ENCODE measurements at places on chromosomes 4 and X.

- no peak for DNase-seq
Measured at GRCh38 chr4:44965435-44966095, 239.2 kb upstream of the GNPDA2 start.

GRCh38 chr4:86549163-86549788, 44.8 kb upstream of the PTPN13 start:
- DNase-seq: no peak

DNA sequence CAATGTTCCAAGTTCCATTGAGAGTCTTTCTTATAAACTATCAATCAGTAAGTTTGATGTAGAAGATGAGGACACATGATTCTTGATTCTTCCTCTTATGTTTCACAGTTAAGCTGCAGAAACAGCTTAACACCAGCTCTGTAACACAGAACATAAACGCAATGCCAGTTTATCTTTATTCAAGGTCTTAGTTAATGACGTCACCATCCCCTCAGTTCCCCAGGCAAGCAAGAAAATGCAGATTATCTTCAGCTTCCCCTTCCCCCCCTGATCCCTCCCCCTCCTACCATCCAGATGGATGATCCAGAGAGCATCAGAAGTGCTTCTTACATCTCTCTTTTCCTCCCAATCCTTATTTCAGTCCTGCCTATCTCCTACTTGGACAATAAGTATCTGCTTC, 4.4 kb upstream of the SH3RF1 start:
- DNase-seq: no peak

- DNase-seq: no peak
Measured at GRCh38 chr4:46933686-46934085, 24.6 kb upstream of the COX7B2 start.

- no peak for DNase-seq
Measured at GRCh38 chr4:103201724-103202123, 3.6 kb upstream of the CENPE start.

GRCh38 chr4:121306931-121307330, 73.9 kb downstream of the QRFPR start:
- no peak for DNase-seq

DNA sequence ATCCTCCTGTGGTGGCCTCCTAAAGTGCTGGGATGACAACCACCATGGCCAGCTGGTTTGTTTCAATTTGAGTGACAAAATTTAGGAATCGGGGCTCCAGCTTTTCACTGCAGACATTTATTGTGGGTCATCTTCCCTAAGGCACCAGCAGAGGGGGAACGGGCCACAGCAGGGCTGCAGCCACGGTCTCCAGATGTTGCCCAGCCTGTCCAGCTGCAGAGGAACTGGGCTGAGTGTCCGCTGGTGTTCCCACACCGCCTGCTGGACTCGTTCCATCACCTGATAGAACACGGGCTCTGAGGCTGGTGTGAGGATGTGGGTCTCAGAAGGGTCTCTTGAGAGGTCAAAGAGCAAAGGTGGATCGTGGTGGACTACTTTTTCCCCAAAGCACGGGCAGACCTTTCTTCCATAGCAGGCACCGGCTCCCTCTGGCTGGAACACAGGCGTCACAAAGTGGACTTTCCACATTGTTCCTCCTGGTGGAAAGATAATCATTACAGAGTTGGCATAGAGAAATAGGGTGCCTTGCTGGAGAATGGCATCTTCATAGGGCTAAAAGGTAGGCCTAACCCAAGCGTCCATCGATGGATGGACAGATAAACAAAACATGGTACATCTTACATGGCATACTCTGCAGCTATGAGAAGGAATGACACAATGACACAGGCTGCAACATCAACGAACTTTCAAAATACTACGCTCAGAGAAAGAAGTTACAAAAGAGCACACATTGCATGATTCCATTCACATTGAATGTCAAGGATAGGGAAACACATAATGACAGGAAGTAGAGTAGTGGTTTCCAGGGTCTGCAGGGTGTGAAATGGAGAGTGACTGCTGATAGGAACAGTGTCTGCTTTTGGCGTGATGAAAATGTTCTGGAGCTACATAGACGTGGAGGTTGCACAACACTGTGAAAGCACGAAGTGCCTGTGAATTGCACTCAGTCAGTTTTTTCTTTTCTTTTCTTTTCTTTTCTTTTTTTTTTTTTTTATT, 5.9 kb upstream of the ARSD start:
- DNase-seq: no peak

DNA sequence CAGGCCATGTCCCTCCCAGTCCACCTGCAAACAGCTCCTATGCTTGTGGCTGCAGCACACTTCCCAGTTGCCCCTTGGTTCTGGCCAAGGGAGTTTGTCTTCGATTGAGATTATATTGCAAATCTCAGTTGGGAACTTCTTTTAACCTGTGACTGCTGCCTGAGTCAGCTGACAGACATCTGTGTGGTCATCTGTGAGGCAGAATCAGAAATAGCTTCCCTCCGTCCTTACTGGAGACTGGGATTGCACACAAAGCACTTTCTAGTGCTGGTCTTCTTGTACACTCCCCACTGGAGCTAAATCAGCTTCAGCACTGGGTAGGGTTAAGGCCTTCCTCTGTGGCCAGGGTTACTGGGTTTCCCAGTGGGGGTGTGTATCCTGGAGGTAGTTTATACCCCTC, 34.3 kb downstream of the ZNF330 start:
- no peak for DNase-seq

GRCh38 chrX:48683411-48683982, at the start of gene WAS:
TSS of gene WAS (plus strand) at chrX:48683799. CDS start at chrX:48683854, 55 bp downstream.
- no peak for DNase-seq

GRCh38 chr4:168321006-168321405, 2.5 kb upstream of the DDX60 start:
- no peak for DNase-seq

DNA sequence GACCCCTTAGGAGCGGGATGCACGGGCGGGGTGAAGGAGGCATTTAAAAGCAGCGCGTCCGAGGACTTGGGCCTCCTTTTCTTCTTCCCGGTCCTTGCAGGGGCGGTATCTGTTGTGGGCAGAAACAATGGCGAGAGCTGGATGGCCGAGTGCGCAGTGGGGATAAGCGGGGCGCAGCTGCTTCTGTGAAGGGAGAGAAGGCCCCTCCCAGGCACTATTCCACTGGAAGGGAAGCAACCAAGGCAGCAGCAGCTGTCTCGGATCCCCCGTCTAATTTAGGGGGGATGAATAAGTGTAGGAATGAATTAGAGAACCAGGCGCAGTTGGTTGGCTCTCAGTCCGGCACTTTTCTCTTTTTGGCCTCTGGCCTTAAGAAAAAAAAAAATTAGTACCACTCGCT, 995 bp downstream of the SMARCA5 start:
- DNase-seq: peak; percentile 48

DNA sequence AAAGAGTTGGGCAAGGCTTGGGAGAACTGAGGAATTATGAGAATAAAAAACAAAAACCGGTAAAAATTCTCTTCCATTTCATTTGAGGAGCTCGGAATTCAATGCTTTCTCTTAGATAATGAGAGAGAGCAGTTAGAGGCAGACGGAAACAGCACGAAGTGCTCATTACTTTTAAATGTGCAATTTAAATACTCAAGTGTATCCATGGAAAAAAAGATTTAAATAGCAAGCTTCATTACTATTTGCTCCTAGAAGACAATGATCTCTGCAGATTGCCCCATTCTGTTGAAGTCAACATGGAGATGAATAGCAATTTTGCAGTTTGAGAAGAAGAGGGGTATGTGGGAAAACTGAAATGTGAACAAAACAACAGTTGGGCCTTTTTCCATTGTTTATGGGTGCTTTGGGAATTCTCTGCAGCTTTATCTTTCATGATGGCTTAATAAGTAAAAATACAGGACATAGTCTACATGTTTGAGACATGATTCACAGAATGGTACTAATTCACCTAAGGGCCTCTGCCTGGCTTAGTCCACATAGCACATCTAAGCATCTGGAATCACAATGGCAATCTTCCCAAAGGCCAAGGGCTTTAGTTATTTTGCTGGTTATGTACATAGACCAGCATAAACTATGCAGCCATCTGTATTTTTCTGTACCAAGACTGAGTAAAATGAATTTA, 512.7 kb upstream of the FAT1 start:
- no peak for DNase-seq

DNA sequence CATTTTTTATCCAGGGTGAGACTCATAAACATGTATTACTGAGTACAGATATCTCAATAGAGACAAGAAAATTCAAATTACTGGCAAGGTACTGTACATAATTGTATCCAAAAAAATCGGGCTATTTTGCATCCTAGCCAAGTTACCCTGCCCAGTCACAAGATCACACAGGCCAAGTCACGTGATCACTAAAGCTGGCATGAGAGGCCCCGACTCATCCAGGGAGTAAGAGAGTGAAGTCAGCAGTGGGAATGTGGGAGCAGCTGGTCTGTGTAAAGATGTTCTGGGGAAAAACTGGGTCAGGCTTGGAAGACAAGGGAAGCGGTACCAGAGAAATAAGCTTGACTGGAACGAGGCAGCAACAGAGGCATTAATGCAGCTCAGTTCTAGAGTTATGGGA, 119.3 kb upstream of the STS start:
- DNase-seq: no peak

DNA sequence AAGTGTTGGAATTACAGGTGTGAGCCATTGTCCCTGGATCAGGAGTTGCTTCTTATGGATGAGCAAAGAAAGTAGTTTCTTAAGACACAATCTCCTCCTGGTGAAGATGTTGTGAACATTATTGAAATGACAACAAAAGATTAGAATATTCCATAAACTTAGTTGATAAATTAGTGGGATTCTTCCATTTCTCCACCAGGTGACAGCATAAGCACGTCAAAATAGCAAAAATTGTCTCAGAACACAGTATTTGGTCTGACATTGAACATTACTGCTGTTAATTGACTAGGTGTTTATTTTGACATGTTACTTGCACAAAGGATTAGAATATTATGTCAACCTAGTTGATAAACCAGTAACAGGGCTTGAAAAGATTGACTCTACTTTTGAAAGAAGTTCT, 21.6 kb downstream of the CLDN34 start:
- DNase-seq: no peak
